T47D (cell line): ENCODE measurements at places on chromosomes 5 and 9.
A peak's percentile ranks its signal among the peaks of the same experiment; 100 is the strongest.

GRCh38 chr5:7348168-7348854 is 47.6 kb upstream of the ADCY2 start:
- no peak for DNase-seq

- DNase-seq: no peak
Measured at GRCh38 chr5:119578937-119579336, 50.4 kb upstream of the FAM170A start.

DNA sequence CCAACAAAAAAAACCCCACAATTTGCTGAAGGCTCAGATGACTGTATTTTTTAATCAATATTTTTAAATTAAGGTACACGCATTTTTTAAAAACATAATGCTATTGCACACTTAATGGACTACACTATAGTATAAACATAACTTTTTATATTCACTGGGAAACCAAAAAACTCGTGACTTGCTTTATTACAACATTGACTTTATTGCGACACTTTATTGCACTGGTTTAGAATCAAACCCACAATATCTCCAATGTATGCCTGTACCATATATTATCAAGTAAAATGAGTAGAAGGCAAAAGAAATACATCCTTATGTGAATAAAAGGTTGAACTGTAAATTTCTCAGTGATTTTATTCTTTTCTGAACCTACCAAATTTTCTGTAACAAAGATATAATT is 53.7 kb downstream of the RICTOR start:
- no peak for DNase-seq

DNA sequence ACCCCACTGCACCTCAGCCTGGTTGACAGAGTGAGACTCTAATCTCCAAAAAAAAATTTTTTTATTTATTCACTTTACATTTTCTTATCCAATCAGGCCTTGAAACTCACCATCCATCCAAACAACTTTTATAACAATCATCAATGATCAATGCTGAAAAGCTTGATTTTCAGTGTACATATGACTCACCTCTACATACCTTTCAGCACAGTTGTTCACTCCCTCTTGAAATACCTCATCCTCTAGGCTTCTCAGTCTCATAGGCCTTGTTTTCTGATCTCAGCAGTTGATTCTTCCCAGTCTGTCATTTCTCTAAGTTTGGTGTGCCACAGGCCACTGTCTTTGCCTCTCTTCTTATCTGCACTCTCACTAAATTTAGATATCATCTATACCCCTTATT is 36.2 kb downstream of the GRIN3A start:
- no peak for DNase-seq

DNA sequence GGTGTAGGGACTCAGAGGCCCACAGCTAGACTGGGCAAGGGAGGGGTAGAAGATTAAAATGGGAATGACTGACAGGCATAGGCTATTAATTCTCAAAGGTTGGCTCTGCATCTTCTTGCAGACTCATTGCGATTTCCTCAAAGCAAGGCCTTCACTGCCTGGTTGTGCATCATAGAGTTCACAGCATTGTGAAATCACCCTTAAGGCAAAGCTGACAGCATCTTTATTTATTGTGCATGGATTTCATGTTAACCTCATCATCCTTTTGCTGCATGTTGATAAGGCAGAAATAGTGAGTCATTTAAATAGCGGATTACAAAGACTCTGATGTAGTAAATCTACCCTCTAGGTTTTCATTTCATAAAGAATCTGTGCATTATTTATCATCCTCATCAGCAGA is 13.6 kb upstream of the PALM2AKAP2 start:
- DNase-seq: no peak

GRCh38 chr5:172453986-172454357 is 353 bp downstream of the SH3PXD2B start:
- no peak for DNase-seq

- DNase-seq: no peak
Measured at GRCh38 chr5:119019501-119019900, 31.2 kb upstream of the DTWD2 start.

DNA sequence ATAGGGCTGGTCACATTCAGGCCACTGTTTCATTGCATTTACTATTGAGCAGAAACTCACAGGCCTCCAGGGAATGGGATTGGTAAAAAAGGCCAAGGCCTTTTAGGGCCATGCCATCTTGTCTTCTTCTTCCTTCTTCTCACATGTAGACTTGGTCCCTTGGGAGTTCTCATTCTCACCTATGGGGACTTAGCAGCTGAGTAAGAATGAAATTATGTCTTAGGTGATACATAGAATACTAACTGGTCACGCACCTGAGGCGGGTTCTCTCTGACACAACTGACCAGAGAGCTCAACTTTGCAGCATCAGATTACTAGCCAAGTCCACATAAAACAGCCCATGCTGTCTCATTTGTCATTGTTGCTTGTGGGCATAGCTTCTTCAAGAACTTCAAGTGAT is 641.8 kb downstream of the EFNA5 start:
- DNase-seq: no peak

DNA sequence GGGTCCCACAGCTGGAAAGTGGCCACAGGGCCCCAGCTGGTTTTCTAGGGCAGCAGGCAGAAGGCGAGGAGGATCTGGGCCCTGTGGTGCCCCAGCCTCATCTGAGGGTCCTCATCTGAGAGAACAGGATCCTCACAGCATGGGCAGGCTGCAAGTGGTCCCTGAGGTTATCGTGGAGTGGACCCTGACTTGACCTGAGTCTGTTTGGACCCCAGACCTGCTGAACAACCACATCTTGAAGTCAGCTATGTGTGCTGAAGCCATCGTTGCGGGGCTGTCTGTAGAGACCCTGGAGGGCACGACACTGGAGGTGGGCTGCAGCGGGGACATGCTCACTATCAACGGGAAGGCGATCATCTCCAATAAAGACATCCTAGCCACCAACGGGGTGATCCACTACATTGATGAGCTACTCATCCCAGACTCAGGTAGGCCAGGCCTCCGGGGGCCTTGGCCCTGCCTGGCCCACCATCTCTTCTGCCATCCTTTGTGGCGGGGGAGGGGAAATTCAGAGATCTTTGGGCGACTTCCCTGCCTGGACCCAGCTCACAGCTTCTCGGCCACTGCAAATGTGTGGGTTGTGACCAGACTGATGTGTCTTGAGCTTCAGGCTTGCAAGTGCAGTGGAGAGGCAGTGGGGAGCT is 24.0 kb downstream of the TGFBI start:
- no peak for DNase-seq

DNA sequence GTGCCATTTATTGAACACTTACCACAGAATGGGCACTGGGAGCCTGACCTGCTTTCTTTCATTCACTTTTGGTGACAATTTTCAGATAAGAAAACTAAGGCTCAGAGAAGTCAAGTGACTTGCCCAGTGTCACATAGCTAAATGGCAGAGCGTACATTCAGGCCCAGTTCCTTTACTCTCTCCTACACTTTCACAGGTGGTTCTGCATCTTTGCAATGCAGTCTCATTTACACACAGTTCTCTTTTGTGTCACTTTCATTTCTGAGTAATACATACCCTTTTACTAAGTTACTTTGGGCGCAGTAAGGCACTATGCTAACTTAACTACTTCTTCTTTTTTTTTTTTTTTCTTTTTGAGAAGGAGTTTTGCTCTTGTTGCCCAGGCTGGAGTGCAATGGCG is 8.3 kb downstream of the NFIL3 start:
- no peak for DNase-seq

DNA sequence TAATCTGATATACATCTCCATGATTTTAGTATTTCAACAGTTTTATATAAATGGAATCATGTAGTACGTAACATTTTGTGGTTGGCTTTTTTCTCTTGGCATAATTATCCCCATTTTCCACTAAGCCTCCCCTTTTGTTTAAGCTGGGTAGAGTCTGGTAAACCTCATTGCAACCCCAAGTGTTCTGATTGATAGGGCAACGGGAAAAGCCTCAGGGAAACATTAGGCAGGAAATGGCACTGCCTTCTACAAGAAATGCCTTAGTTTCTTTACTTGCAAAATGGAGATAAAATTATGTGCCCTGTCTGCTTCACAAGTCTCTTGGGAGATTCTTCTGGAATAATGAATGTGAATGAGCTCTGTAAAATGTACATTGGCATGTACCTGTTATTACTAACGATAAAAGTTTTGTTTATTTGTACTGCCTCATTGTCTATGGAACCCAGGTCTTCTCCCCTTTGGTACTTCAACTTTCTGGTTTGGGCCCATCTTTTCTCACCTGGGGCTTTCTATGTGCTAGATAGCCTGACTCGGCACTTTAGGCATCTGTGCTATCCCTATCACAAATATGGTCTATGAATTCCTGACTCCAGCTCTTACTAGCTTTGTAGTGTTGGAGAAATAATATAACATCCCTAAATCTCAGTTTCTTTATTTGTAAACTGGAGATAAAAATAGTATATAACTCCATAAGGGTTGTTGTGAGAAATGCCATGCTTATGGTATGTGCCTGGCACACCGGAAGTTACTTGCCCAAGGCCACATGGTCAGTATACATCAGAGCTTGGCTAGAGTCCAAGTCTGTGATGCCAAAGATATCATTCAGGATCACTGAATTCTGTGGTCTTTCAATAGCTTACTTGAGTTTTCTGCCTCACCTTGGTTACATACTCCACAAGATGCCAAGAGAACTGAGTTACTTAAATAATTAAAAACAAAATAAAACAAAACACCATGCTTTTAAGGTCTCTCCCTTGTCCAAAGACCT is 48.2 kb upstream of the ZNF169 start:
- DNase-seq: peak; percentile 18

DNA sequence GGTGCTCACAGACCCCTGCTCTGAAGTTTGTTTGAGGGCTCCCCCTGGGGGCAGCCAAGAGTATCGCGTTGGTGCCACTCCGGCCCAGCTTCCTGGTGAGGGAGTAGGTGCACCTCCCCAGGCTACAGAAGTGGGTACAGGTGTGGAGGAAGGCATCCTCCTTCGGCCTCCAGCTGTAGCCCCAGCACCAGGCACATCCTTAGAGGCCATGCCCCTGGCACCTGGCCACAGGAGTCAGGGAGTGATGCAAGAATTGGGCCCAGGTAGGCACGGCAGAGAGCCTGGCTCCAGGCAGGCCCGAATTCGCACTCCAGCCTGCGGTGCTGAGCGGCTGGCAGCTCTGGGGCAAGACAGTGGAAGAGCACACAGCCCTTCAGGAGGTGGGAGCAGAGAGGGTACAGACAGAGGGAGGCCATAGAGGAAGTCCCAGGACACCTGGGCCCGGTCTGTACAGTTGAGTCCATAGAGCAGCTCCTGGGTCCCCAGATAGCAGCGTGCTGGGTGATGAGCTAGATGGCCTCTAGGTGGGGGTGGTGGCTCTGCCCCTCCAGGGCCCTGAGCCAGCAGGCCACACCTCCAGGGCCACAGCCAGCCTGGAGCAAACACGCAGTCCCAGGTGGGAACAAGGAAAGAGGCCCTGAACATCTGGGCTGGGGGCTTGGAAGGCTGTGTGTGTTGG is 2.4 kb downstream of the SAPCD2 start:
- peak; percentile 94 for DNase-seq

DNA sequence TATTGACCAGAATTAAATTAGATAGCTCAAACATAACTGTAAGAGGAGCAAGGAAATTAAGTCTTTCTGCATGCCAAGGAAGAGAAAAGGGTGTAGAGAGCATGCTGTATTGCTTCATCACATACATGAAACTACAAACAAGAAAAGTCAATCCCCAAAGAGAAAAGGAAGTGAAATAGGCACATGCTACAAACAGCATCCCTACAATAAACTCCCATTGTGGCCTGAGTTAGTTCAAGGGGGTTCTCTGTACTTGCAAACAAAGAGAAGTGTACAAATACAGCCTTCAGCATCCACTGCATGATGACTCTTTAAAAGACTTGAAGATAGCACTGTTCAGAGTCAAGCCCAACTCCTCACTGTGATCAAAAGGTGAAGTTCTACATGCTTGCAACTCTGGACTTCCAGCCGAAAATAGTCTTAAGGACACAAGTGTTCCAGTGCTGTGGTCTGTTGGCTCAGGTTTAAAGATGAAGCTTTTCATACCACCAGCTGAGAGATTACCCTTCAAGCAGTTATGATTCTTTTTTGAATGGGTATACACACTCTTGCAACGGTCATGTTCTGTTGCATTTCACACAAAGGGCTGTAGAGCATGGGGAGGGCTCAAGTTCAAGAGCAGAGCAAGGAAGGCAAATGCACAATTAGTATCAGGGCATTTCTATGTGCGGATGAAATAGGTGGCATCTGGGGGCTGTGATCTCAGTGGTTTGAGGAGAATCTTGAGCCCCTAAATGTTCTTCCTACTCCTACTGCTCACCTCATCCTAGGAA is 534.5 kb downstream of the EBF1 start:
- DNase-seq: no peak
